Upper lobe of right lung (tissue), 1 donor: ENCODE measurements at places on chromosomes 16 and 17. TPM values are rescaled to one million over a fixed set of nuclear protein-coding genes. Genes with fewer than 3 reads are reported as not detected.
A peak's percentile ranks its signal among the peaks of the same experiment; 100 is the strongest.

DNA sequence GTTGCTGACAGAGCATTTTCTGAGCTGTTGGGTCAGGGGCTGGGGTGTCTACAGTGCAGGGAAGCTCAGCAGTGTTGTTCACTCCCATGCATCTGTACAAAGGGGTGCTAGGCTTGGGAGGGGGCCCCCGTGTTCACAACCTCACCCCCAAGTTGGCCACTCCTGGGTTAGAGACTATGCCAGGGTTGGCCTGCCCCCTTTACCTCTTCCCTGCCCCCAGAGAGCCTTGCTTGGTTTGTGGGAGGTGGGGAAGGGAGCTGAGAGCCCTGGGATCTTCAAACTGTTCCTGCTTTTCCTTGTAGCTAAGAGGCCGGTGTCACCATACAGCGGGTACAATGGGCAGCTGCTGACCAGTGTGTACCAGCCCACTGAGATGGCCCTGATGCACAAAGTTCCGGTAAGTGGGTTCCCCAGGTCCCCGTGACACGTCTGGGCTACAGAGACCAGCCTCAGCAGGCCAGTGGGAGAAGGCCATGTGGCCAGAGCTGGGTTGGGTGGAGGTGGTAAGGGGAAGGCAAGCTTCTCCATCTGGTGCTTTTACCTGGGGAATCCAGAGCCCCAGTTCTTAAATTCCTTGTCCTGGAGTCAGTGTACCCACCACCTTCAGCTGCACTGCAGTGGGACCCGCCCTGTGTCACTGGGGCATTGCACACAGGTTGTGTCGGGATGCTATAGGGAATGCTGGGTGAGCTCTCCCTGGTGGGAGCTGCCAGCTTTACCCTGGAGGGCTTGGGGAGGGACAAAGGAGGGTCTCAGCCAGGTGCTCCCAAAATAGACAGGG lies 11.8 kb downstream of the GPRC5C start:
- no peak for DNase-seq

- no peak for DNase-seq
These were observed 12.5 kb upstream of the SLC4A1 start for GRCh38 chr17:44280392-44280937.

GRCh38 chr17:74369221-74369620 lies 1.9 kb downstream of the GPR142 start:
- DNase-seq, result peak; percentile 80

The IL34 gene
- total RNA-seq, result 3.3 TPM

The PRDM7 gene
- not detected for total RNA-seq
